ENCODE measurements at places on chromosomes 16 and 17.

DNA sequence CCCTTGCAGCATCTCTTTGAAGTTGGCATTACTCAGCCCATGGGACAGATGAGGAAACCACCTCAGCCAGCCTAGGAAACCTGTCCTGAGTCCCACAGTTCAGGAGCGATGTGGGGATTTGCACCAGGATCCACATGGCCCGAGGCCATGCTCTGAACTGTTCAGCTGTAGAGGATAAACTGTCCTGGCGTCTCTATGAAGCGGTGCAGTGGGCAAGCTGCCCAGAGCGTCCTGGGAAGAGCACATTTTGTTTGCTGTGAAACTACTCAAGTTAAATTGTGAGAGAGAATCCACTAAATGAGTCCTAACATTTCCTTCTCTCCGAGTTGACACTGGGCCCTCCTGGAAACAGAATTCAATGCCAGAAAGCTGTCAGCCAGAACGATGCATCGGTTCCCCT is 276.6 kb upstream of the TNRC6C start:
- no peak for DNase-seq

DNA sequence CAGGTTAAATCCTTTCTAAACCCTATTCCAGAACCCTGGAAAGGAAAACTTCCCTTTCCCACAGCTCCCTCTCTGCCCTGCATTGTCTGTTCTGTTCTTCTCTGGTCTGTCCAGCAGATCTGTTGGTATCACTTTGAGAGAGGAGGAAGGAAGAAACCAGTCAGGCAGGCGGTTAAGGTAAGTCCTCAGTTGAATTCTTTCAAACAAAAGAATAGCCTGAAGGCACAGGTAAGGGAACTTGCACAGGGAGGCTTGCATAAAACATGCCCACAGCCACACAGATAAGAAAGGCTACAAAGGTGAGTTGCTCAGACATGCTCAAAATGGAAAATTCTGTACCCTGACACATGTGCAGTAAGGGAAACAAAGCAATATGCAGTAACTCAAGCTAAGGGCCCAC is 595.7 kb upstream of the CDH5 start:
- DNase-seq = no peak

DNA sequence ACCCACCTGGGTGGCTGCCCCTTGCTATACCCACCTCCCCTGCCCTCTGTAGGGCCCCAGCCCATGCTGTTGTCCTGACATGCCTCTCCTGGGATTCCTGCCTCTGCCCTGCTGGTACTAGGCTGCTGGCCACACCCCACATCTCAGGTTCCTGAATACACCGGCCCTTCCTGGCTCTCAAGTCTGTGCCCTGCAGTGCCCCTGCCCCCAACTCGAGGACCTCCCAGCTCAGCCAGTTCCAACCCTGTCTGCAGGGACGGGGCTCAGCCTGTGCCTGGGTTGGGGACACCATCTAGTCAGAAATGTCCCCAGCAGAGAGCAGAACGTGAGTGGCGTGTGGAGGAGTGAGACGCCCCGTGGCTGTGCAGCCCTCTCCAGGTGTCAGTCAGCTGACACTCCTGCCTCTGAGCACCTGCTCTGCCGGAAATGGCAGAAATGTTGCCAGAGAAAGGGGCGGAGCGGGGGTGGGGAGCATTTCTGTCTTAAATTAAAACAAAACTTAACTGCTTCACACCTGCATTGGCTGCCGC is 28.7 kb downstream of the ACSF3 start:
- DNase-seq = peak; percentile 51

DNA sequence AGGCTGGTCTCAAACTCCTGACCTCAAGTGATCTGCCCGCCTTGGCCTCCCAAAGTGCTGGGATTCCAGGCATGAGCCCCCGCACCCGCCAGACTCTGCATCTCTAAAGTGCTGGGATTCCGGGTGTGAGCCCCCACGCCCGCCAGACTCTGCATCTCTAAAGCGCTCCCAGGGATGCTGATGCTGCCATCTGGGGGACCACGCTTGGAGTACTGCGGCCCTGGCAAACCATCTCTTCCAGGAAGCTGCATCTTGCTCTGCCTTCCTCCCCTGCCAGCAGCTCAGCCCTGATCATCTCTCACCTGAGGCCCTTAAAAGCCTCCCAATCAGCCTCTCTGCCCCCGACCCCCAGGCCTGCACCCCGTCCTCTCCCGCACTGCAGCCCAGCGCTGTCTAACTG is 4.1 kb downstream of the CEP295NL start:
- DNase-seq = no peak

GRCh38 chr16:5918567-5919130 is 821.1 kb upstream of the EEF2KMT start:
- DNase-seq = no peak

DNA sequence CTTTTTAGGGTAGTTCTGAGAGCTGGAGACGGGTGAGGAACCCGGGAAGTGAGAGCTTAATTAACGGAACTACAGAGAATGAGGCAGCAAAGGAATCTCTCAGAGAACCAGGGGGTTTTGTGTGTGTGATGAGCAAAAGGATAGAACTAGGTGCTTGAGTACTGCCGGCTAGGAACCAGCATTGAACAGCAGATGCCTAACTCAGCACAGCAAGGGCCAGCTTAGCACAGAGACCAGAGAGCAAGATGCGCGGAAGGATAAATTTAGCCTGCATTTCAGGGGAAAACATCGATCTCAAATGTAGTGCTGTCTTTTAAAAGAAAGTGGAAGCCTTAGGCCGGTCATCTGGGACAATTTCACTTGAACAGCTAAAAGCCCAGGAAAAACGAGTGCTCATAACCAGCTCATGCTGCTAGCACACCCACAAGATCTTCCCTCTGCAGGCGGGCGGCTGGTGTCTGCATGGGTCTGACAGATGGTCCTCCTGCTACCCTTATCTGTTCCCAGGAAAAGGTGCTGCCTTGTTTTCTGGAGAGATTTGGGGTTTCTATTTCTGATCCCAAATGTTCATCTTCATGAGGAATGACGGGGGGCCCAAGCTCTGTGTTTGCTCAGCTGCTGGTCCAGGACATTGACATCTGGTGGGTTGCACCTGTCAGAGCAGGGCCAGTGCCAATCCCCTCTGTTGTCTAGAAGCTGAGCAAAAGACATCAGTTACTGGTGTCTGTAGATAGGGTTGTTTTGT is 103.9 kb downstream of the SOCS1 start:
- DNase-seq = no peak

- DNase-seq = no peak
These were observed 25.9 kb downstream of the CLUH start for GRCh38 chr17:2685696-2686095.

DNA sequence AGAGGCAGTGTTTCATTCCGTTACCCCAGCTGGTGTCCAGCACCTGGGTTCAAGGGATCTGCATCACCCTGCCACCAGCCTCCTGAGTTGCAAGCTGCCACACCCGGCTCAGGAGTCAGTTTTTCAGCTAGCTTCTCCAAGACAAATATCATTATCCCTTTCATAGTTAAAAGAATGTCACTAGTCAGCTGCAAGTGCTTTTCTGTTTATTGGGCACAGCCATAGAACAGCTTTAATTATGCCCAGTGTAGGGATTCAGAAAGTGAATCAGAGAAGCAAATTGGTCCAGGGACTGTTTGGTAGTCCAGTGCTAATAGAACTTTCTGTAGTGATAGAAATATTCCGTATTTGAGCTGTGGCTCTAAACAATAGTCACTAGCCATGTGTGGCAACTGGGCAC is 2.9 kb upstream of the AOC3 start:
- DNase-seq = no peak

GRCh38 chr17:82299452-82299851 is 18.0 kb downstream of the CD7 start:
- DNase-seq = no peak

DNA sequence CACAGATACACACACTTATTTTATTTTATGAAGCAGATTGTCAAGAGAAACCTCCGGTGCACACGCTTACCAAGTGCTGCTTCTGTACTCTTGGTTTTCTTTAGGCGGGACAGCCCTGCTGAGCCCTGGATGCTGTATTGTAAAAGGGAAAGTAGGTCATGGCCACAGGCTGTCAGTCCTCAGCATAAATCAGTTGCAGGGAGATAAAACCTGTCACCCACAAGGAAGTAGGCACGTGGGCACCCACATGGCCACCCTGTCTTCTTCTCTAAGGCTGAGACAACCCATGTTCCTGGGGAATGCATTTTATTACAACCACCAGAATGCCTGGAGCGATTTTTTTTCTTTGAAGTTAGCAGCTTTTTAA is 59.3 kb downstream of the ASIC2 start:
- DNase-seq = no peak

- peak; percentile 90 for DNase-seq
These were observed 204.6 kb downstream of the STX8 start for GRCh38 chr17:9371019-9371418.

DNA sequence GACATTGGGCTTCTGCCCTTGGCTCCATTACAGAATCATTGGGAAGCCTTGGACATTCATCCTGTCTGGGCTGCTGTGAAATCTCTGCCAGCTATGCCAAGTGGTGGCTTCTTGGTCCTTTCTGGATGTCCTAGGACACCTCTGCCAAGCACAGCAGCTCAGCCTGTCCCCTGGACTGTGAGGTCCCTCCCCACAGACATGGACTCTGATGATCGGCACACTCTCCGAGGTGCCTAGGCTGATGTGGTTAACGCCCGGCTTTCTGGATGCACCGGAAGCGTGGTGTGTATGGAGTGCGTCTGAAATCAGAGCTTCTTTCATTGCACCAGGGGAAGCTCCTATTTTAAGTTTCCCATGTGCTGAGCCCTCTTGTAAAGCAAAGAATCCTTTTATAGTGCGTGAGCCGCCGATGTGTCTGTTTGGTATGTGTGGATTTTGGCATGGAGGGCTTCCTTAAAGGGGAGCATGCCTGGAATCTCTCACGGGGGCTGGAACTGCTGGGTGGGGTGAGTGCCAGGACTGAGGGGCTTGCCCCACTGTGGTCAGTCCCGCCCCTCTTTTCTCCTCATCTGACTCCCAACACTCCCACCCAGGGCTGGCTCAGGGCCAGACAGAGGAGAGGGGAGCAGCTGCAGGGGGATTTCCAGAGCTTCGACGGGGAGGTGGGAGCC is 7.0 kb upstream of the ARHGAP23 start:
- DNase-seq = no peak

GRCh38 chr17:40371261-40371929 is 6.9 kb upstream of the GJD3 start:
- DNase-seq = peak; percentile 9

DNA sequence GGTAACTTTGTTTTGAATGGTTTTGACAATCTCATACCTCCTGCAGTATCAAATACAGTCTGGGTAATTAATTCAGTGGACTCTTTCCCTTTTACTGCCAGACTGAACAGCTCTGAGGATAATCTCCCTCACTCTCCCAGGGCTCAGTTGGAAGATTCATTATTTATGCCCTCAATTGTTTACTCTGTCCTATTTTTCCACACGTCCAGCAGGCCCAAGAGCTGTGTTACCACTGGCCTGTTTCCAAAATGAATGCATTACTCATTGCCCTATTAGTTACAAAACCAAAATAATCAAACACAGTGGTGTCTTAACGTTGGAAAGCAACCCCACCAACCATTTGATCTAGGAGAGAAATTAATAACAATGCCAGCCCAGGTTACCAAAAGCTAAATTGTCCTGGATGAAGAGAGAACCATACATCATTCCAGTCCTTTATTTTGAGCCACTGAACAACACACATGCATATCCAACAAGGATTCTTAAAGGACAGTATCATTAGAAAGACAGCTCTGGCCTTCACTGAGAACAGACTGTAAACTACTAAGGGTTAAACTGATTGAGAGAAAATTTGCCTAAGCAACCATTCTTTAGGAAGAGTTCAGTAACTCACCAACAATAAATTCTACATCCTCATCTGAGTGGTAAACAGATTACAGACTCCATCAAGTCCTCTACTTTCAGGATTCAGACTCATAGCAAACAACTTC is 34.5 kb downstream of the FAM222B start:
- no peak for DNase-seq

DNA sequence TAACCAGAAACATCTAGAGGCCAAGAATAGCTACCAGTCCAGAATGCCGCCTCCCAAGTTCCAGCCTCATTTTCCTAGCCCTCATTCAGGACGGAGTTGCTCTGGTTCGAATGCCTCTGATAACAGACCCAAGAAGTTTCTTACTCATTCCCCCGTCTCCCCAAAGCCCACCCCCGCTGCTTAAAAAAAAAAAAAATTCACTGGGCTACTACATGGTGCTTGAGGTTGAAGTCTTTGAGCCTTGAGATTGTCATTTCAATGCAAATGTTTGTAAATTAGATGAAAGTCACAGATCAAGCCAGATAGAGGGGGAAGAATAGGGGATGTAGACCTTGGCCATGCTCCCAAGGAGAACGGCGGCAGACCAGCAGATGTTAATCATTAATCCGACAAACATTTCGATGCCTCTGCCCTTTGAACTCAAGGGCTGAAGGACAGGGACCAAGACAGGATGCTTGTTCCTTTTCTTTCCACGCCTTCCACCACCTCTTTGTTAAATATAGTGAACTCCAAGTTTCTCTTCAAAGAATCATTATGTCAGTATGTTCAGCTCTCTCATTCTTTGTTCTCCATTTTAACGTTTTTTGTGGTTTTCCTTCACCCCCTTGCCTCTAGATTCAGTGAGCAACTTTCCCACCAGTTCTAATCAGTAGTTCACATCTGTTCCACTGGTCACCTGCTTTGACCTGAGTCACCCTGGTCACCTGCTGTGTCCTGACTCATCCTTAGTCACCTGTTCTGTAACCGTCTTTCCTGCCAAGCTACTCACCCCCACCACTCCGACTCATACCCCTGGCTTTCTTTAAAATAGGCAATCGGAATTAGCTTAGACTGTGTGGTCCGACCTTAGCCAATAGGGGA is 190.3 kb downstream of the CPPED1 start:
- DNase-seq = no peak

GRCh38 chr17:79926142-79926604 is 86.9 kb upstream of the CBX4 start:
- DNase-seq = no peak
